IPS DF 6.9 (cell line): ENCODE measurements at places on chromosomes 11 and 22.

DNA sequence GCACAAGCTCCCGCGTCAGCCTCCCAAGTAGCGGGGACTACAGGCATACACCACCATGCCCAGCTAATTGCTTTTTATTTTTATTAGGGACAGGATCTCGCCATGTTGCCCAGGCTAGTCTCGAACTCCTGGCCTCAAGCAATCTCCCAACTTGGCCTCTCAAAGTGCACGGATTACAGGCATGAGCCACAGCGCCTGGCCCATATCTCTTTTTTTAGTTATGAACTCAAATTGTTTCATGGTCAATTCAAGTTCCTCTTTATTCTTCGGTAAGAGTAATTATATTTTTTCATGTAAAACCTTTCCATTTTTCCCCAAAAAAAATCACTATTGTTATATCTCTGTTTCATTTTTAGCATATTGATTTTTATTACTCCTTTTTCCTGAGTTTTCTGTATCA is 25.5 kb downstream of the FCHSD2 start:
- DNase-seq, result no peak

- DNase-seq, result no peak
These were observed 210.0 kb downstream of the KIRREL3 start for GRCh38 chr11:126790550-126791081.

DNA sequence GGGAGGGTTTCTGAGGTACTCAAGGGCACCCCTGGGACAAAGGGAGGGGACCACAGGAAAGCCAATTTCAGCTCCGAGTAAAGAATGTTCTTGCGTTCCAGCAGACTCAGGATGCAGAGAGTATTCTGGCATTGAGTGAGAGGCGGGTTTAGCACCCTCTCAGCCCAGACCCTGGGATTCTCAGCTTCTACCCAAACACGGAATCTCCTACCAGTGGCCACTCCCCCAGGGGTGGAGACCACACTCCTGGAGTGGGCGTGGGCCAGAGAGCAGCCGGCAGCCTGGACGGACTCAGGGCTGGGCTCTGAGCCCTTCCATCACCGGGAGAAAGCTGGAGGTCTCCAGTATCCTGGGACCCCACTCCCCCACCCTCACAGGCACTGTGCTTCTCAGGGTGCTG is 26.1 kb upstream of the TTLL12 start:
- no peak for DNase-seq

DNA sequence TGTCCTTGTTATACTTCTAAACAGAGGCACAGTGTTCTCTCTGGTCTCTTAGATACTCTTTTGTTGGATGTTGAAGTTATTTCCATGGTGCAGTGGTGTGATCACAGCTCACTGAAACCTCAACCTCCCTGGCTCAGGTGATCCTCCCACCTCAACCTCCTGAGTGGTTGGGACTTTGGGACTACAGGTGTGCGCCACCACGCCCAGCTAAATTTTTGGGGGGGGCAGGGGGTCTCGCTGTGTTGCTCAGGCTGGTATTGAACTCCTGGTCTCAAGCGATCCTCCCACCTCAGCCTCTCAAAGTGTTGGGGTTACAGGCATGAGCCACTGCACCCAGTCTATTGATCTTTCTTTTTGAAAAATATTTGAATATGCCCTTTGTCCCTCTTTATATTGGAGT is 14.9 kb downstream of the ZNF74 start:
- DNase-seq, result no peak

DNA sequence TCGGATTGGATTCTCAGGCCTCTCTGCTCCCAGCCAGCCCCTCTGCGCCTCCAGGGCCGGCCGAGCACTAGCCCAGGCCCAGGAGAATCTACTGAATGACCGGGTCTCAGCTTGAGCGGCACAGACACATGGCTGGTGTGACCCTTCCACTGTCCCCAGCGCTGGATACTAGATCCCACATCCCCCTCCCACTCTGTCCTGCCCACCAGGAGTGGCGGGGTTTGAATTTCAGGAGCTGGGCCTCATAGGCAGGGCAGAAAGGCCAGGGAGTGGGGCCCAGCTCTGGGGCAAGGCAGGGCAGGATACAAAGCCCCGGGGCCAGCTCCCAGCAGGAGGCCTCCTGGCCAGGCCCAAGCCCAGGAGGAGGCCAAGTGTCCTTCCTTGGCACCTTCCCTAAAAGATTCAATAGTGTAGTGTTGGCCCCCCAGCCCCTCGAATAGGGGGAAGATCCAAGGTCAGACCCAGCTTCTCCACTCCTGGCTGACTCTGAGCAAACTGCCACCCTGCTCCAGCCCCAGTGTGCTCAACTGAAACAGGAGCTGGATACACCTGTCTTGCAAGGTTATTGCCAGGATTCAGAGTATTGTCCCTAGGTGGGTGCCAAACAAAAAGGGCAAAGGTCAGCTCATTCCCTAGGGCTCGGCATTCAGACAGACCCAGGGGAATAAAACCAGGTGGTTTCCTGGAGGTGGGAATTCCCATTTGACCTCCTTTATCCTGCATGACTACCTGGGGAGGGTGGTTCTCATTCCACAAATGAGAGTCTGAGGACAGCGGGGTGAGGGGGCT is 22.5 kb upstream of the TCF20 start:
- DNase-seq, result no peak

DNA sequence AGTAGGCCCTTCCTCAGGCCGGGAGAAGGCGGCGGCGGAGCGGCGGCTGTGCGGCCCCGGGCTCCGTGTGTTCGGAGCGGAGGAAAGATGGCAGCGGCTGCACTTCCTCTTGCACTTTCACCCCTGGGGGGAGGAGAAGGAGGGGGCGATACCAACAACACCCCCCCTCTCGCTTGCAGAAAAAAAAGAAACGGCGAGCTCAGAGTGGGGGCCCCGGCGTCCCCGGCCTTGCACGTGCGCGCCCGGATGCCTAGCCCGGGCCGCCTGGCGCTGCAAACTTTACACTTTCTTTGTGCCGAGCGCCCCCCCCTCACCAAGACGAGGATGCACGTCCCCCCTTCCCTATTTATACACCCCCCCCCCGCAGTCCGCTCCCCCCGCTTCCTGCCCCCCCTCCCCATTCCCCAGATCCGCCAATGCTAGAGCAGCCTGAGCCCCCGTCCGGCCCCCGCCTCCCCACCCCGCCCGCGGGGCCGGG is at the start of gene PATZ1:
Gene PATZ1 (minus strand): TSS at position 92 of the 478 bp plus-strand sequence. CDS start 744 bp downstream, outside the sequence.
- DNase-seq, result no peak

DNA sequence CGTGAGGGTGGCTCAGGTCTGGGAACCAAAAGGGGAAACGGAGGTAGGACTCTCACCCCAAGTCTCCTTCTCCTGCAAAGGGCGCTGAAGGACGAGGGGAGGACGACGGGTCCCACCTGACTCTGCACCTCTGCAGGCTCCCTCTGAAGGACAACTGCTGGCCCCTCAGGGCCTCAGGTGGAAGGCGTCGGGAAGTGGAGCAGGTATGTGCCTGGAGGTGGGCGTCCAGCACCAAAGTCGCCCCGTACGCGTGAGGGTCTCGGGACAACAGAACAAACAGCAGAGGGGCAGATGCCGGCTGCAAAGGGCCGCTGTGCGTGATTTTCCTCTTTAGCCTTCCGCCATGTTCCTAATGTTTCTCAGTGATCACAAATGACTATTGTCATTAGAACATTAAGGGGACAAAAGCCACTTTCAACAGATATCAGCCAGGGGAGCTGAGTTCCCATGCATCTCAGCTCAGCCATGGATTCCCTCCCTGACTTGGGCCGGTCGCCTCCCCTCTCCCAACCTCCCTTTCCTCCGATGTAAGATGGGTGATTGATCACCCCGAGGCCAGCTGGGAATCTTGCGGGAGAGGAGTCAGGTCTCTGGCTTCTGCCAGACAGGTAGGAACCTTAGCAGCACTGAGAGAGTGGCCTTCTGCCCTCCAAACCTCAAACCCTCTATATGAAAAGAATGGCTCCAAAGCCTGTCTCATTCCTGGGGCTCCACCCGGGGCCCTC is 836 bp downstream of the SLC16A8 start:
- no peak for DNase-seq

GRCh38 chr22:46088541-46089311 is 61.6 kb upstream of the PPARA start:
- no peak for DNase-seq
